ENCODE measurements at places on chromosomes 5 and 9. TPM values are rescaled to one million over a fixed set of nuclear protein-coding genes. Genes with fewer than 3 reads are reported as not detected.

Gene SLC36A3
- total RNA-seq, result not detected

Gene TNPO1
- total RNA-seq, result 128 TPM

Gene KIF27
- total RNA-seq, result 1.1 TPM

Gene LIFR
- 6.5 TPM for total RNA-seq

Gene TRIP13
- 68.0 TPM for total RNA-seq

Gene BRD9
- 41.3 TPM for total RNA-seq

Gene SLC46A2
- not detected for total RNA-seq

Gene SLC6A7
- 0.02 TPM for total RNA-seq

Gene CDC20B
- total RNA-seq, result 0.07 TPM

Gene GAS1
- total RNA-seq, result 0.14 TPM

Gene LCP2
- not detected for total RNA-seq

Gene RNF180
- total RNA-seq, result 0.45 TPM

Gene SNCAIP
- 0.03 TPM for total RNA-seq

Gene PCDHA6
- not detected for total RNA-seq

Gene SLC4A9
- not detected for total RNA-seq

Gene SPATA31A3
- total RNA-seq, result not detected

Gene SLC24A2
- total RNA-seq, result not detected

Gene OR1J2
- not detected for total RNA-seq

Gene AMACR
- total RNA-seq, result 14.6 TPM

Gene SV2C
- total RNA-seq, result not detected

Gene GFI1B
- not detected for total RNA-seq

Gene CDHR2
- total RNA-seq, result 0.13 TPM

Gene STOM
- 153 TPM for total RNA-seq

Gene CAPSL
- not detected for total RNA-seq

Gene ALDOB
- not detected for total RNA-seq

Gene MTAP
- 9.9 TPM for total RNA-seq

Gene RAD17
- total RNA-seq, result 15.4 TPM

Gene SPACA9
- 4.8 TPM for total RNA-seq

Gene MZB1
- total RNA-seq, result 0.09 TPM

Gene IL9
- total RNA-seq, result not detected

Gene SPIN1
- 41.0 TPM for total RNA-seq

Gene RAD1
- 37.3 TPM for total RNA-seq

Gene ARHGEF28
- total RNA-seq, result 14.3 TPM

Gene AMBP
- 7.7 TPM for total RNA-seq

Gene ZNF454
- total RNA-seq, result not detected

Gene CCNO
- 9.6 TPM for total RNA-seq

Gene PIGO
- 39.0 TPM for total RNA-seq

Gene TJP2
- total RNA-seq, result 5.0 TPM

Gene TRIM14
- 13.2 TPM for total RNA-seq

Gene MEGF9
- total RNA-seq, result 19.9 TPM

Gene STPG3
- total RNA-seq, result not detected

Gene FCHO2
- total RNA-seq, result 12.8 TPM

Measured in A549 treated with CORT108297 at 1 μM for 4 hours (cell line).